Suppressor macrophage treated with lipopolysaccharide for 1 hour (primary cell): ENCODE measurements at places on chromosomes 11 and 22.

GRCh38 chr11:16402654-16403447, 46.5 kb upstream of the SOX6 start:
- no peak for DNase-seq

- DNase-seq = no peak
These were observed 26.8 kb downstream of the TNRC6B start for GRCh38 chr22:40204321-40205116.

DNA sequence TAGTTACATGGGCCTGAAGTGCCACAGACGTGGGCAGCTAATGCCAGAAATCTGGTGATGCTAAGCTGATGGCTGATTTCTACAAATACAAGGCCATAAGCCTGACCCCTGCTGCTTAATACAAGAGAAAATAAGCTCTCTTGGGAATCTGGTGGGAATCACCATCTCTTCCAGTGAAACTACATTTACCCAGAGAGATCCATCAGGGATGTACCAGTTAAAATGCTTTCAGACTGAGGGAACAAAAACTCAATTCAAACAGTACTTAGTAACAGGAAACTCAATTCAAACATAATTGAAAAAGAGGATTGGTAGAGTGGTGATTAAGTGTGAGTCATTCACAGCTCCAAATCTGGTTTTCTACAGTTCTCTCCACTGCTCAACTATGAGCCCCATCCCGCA, 1.7 kb upstream of the CAVIN3 start:
- DNase-seq = peak; percentile 47

GRCh38 chr11:62138630-62139425, 15.0 kb downstream of the INCENP start:
- DNase-seq = no peak

DNA sequence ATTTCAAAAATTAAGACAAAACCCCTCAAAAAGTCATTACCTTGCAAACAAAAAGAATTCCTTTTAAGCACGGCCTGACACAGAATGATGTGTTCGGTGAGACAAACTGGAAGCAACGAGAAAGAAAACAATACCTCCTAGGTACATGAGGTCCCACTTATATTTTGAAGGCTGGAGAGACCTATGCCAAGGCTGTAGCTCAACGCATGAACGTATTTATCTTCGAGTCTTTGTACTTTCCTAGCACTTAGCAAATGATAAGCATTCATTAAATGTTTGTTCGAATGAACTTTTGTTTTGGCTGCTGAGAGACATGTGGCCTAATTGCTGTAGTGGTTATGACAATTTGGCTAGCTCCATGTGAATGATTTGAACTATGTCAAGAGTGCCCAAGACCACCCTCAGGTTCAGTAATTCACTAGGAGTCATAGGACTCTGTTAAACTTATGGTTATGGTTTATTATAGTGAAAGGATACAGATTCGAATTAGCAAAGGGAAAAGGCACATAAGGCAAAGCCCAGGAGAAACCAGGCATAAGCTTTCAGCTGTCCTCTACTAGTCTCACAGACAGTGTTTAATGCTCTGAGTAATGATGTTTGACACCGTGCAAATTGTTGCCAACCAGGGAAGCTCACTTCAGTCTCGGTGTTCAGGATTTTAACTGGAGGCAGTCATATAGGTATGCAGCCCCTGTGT, 26.0 kb upstream of the HORMAD2 start:
- no peak for DNase-seq

GRCh38 chr11:128733440-128734102, 39.7 kb downstream of the FLI1 start:
- peak; percentile 48 for DNase-seq

DNA sequence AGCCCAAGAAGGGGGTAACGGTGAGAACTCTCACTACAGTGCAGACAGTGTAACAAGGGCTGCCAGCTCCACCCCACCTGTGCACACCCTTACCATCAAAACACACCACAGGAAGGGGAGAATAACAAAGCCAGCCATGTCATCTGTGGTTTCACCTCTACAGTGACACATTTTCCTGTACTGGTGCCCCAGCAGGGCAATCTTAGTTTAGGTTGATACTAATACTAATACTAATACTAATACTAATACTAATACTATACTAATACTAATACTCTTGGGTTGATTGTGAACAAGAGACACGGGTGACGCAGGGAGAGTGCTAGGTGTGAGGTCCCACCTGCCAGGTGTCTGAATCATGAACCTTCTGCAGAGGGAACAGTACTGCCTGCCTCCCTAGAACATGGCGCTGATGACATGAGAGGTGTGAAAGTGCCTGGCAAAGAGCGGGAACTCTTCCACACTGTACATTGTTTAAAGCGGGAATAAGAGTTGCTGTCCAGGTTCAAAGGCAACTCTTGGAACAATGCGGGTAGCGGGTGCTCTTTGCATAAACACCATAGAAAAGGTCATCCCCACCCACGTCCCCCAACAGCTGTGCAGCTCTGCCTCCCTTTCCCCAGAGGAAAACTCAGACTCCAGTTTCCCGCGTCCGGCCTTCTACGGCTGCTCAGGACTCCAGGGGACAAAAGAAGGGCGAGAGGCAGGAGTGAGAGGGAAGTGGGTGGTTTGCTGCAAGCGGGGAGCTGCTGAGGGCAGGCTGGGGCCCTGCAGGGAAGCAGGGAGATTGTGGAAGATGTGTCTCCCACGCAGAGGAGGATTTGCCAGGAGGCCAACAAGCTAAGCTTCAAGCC, 25.0 kb upstream of the TMPRSS4 start:
- DNase-seq = peak; percentile 31

GRCh38 chr11:13487661-13488030, 8.2 kb downstream of the PTH start:
- DNase-seq = peak; percentile 14

DNA sequence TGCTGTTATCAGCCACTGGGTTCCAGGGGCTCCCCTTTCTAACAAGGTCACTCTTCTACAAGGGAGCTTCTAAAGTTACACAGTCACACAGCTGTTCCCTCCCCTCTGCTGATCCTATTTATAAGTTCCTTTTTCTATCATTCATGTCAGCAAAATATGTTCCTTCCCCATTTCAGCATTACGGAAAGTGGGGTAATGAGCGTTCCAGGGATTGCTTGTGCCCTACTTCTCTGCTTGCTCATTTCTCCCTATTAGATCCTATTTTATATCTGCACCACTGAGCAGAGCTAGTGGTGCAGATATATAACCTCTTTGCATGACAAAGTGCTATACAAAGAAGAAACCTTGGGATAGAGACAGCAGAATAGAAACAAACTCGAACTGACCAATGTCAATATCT, 22.7 kb upstream of the PLEKHB1 start:
- peak; percentile 79 for DNase-seq

DNA sequence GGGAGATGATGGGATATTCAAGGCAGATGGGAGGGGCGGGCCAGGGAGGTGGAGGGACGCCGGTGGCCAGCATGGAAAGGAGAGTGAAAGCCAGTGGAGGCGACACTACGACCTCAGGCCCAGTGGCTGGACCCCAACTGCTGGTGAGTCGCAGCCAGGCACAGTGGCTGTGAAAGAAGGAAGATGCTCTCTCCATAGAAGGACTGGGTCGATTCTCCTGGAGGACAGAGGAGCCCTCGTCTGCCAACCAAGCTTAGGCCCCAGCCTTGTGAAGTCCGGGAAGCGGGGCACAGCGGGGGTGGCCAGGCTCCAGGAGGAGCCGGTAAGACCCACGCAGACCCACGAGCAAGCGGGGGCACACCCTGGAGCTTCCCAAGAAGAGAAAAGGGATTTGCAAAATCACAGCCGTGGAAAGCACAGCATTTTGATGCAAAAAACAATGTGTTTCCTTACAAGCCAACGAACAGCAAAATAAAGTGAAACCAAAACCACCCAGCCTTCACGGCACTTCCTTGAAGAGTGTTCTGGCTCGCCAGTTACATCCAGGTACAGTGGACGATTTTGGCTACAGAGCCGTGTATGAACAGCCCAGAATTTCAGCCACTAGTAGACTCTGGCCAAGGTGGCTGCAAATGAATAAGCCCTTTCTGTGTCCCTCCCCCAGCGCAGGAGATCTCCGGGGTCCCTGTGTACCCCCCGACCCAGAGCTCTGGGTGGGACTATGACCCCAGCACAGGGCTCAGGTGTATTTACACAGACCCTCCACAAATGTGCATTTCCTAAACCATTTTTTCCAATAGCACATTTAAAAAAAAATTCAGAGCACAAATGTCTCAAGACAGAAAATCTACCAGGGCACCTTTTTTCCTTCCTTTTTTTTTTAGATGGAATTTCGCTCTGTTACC, 96.9 kb downstream of the TRMU start:
- peak; percentile 55 for DNase-seq

DNA sequence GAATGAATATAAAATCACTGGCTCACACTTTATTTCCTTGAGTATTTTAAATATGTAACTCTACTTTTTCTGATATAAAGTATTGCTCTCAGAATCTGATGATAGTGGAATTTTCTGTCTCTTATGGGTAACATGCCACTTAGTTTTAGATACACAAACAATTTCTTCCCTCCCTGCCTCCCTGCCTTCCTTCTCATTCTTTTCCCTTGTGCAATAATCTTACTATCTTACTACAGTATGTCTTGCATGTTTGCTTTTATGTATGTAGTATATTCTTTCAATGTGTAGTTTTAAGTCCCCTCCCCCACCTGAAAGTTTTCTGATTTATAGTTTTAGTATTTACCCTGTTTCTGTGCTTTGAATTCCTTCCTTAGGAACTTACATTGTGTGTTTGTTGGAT, 48.4 kb downstream of the INSC start:
- DNase-seq = no peak

DNA sequence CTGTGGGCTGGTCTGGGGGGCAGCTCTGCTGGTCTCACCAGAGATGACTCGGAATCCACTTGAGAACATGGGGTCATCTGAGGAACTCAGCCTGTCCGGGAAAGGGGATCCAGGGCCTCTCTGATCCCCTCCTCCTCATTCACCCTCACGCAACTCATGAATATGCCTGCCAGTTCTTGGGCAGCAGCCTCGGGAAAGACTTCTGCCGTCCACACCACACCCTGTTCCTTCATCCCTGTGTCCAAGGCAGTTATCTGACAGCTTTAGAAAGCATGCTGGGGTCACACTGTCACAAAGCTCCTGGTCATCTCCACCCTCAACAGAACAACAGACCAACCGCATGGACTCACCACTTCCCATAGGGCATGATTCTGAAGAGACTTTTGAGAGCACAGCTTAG, 88.3 kb downstream of the AMOTL1 start:
- no peak for DNase-seq
